ENCODE measurements at places on chromosomes 5 and 9. TPM values are rescaled to one million over a fixed set of nuclear protein-coding genes. Genes with fewer than 3 reads are reported as not detected.
A peak's percentile ranks its signal among the peaks of the same experiment; 100 is the strongest.

DNA sequence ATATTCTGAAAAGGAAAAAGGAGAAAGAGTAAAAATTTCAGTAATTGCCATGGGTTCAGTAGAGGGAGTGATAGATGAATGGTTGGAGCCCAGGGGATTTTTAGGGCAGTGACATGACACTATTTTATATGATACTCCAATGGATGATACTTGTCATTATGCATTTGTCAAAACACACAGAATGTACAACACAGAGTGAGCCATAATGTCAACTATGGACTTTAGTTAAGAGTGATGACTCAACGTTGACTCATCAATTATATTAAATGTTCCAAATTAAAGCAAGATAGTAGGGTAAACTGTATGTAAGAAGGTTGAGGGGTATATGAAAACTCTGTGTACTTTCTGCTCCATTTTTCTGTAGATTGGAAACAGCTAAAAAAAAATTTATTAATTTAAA is 586.4 kb downstream of the TAF11L14 start:
- no peaks in the 10 kb centered on the region for H3K4me1 ChIP-seq
- H3K27me3 ChIP-seq = no peaks in the 10 kb centered on the region
- no peaks in the 10 kb centered on the region for H3K36me3 ChIP-seq
- no peak overlapping the region for H3K4me3 ChIP-seq

GRCh38 chr9:88433583-88434255 is 45.5 kb downstream of the SPIN1 start:
- no peak overlapping the region for H3K27ac ChIP-seq
- H3K4me3 ChIP-seq = no peak overlapping the region
- peaks cover 10% of the 10 kb centered on the region for H3K36me3 ChIP-seq
- peaks cover 1% of the 10 kb centered on the region for H3K27me3 ChIP-seq
- no peak for DNase-seq

DNA sequence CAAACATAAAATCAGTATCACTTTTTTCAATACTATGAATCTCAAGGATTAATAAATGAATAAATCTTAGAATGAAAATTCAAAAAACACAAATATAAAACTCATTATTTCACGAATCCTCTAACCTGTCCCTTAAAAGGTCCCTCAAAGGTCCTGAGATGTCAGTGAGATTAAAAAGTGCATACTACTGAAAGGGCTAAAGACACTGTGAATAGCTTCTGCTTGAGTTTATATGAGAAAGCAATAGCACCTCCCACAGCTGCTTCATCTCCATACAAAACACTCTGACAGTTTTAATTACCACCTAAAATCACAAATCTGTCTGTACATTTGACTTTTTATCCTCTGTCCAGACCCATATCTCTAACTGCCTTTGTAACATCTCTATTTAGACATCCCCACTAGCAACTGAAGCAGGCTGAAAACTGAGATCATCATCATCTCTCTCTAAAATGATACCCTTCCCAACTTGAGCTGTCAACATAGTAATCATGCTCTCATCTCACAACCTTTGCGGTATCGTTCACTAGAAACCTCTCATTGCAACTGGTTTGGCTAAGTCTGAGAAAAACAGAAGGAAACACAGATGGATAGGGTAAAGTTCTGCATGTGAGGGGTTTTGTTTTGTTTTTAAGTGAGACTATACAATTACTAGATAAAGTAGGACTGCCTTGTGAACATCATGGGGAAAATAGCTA is 56.3 kb downstream of the TBCA start:
- H3K4me1 ChIP-seq = peaks cover 62% of the 10 kb centered on the region
- peak overlapping the region; percentile 38 for H3K27ac ChIP-seq
- H3K4me3 ChIP-seq = no peak overlapping the region
- no peaks in the 10 kb centered on the region for H3K36me3 ChIP-seq
- no peaks in the 10 kb centered on the region for H3K27me3 ChIP-seq

The FBP2 gene
- polyA plus RNA-seq = not detected

The NUP214 gene
- polyA plus RNA-seq = 4.9 TPM

DNA sequence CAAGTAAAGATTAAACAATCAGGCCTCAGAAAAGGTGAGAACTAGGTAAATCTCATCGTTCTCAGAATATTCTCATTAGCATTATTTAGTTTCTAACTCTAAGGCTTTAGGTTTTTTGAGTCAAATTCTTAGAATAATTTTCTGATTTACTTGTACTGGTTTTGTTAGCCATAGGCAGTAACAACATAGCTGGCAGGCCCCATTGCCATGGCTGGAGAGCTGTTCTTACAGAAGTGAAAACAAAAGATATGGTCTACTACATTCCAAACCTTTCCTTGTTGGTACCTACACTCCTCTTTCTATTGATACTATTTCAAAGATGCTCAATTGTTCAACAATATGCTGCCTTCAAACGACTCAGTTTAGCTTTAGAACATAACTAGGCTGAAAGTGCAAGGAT is 27.3 kb downstream of the IFNW1 start:
- peaks cover 5% of the 10 kb centered on the region for H3K27me3 ChIP-seq
- no peak for DNase-seq
- H3K4me3 ChIP-seq = no peak overlapping the region
- no peaks in the 10 kb centered on the region for H3K36me3 ChIP-seq
- H3K4me1 ChIP-seq = no peaks in the 10 kb centered on the region
- no peak overlapping the region for H3K27ac ChIP-seq

- DNase-seq = no peak
- no peak overlapping the region for H3K27ac ChIP-seq
- H3K4me3 ChIP-seq = no peak overlapping the region
- no peaks in the 10 kb centered on the region for H3K27me3 ChIP-seq
- H3K36me3 ChIP-seq = no peaks in the 10 kb centered on the region
- no peaks in the 10 kb centered on the region for H3K4me1 ChIP-seq
Observed at GRCh38 chr9:9945966-9946365, 666.8 kb downstream of the PTPRD start.

The TEX48 gene
- polyA plus RNA-seq = not detected

GRCh38 chr5:173069671-173070070 is 13.5 kb downstream of the CREBRF start:
- no peaks in the 10 kb centered on the region for H3K27me3 ChIP-seq
- H3K4me1 ChIP-seq = peaks cover 85% of the 10 kb centered on the region
- H3K27ac ChIP-seq = no peak overlapping the region

The SLC25A48 gene
- polyA plus RNA-seq = not detected

DNA sequence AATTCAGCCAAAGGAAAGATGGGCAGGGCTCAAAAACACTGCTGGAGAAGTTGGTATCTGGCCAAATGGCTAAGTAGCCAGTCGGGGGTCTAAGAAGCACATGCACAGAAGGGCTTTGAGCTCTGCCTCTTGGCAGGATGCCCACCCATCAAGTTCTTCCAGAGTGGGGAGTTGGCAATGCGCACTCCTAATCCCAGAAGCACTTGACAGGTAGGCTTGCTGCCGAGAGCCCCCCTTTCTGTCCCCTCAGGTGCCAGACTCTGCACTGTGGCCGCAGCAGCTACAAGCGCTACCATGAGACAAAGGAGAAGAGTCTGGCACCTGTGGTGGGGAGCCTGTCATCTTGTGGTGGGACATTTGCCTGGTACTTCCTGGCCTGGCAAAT is 252.9 kb upstream of the SLC24A2 start:
- no peaks in the 10 kb centered on the region for H3K27me3 ChIP-seq
- peak overlapping the region; percentile 74 for H3K27ac ChIP-seq
- peak; percentile 34 for DNase-seq
- no peaks in the 10 kb centered on the region for H3K36me3 ChIP-seq
- H3K4me3 ChIP-seq = no peak overlapping the region
- peaks cover 28% of the 10 kb centered on the region for H3K4me1 ChIP-seq

The WNT8A gene
- polyA plus RNA-seq = not detected

The AIF1L gene
- not detected for polyA plus RNA-seq

GRCh38 chr5:148887123-148887881 is 60.9 kb downstream of the ADRB2 start:
- peak; percentile 33 for DNase-seq
- peaks cover 36% of the 10 kb centered on the region for H3K4me1 ChIP-seq
- peaks cover 48% of the 10 kb centered on the region for H3K36me3 ChIP-seq
- H3K27me3 ChIP-seq = peaks cover 4% of the 10 kb centered on the region
- H3K27ac ChIP-seq = peak overlapping the region; percentile 36

The RASEF gene
- polyA plus RNA-seq = not detected
